Anterior cingulate cortex (tissue), 58 donors: ENCODE measurements at places on chromosomes 5 and 9.

- DNase-seq: no peak
Measured at GRCh38 chr9:129278391-129279237, 100.6 kb upstream of the IER5L start.

GRCh38 chr9:19552282-19553105, 143.7 kb downstream of the ACER2 start:
- no peak for DNase-seq

DNA sequence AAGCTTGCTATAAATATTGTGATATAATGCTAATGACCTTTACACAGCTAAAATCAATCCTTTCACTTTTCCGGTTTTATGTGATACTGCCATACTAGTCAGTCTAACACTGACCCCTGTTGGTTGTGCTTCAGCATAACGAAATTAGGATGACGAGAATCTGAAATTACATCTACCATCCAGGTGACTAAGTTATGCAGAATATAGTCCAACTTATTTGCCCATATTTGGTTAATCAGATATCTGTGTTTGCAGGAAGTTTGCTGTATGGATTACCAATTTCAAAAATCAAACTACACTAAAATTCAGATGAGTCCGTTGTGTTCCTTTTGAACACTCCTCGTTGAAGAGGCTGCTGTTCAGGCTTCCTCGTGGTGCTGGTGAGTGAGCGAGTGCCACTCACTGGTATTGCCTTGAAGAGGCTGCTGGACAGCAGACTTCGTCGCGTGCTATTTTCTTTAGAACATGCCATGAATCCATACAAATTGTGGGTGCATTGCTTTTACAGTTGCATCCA, 32.5 kb downstream of the TENT4A start:
- DNase-seq: no peak

GRCh38 chr5:155455791-155456514, 442.4 kb downstream of the KIF4B start:
- no peak for DNase-seq

GRCh38 chr5:173940269-173940668, 48.7 kb upstream of the C5orf47 start:
- no peak for DNase-seq

- no peak for DNase-seq
Measured at GRCh38 chr9:92295240-92295790, 1.8 kb upstream of the IARS1 start.
